ENCODE measurements at places on chromosomes 11 and 22. TPM values are rescaled to one million over a fixed set of nuclear protein-coding genes. Genes with fewer than 3 reads are reported as not detected.

PLEKHB1 gene
- total RNA-seq: 58.1 TPM

GRCh38 chr11:35237351-35237750 is 98.4 kb downstream of the CD44 start:
- no peak for DNase-seq

DNA sequence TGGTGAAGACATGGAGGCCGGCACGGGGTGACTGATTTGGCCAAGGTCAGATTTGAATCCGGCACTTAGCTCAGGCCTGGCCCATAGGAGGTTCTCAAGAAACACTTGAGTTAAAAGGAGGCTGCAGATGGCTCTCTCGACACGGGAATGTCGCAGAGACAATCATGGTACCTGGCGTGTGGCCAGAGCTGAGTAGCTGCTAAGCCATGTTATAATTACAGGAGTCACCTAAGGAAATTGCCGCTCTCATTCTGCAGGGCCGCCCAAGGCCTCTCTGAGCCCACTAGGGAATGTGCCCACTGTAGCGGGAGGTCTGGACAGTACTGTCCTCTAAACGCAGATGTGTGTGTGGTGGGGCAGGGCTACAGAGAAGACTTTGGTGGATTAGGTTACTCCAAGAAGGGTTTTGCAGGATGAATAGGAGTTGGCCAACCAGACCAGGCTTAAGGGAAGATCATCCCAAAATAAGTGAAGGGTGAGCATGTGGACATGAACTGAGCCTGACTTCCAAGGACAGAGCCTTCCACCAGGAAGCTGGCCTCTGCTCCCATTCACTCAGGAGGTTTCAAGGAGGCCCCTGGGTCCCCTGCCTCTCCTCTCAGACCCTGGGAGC is 19.3 kb upstream of the PRR5 start:
- DNase-seq: no peak

- no peak for DNase-seq
These were observed 846.4 kb downstream of the DLG2 start for GRCh38 chr11:84780689-84781293.

GRCh38 chr11:4979036-4979435 is 15.6 kb upstream of the OR51L1 start:
- DNase-seq: no peak

PHETA2 gene
- 10.3 TPM for total RNA-seq

DNA sequence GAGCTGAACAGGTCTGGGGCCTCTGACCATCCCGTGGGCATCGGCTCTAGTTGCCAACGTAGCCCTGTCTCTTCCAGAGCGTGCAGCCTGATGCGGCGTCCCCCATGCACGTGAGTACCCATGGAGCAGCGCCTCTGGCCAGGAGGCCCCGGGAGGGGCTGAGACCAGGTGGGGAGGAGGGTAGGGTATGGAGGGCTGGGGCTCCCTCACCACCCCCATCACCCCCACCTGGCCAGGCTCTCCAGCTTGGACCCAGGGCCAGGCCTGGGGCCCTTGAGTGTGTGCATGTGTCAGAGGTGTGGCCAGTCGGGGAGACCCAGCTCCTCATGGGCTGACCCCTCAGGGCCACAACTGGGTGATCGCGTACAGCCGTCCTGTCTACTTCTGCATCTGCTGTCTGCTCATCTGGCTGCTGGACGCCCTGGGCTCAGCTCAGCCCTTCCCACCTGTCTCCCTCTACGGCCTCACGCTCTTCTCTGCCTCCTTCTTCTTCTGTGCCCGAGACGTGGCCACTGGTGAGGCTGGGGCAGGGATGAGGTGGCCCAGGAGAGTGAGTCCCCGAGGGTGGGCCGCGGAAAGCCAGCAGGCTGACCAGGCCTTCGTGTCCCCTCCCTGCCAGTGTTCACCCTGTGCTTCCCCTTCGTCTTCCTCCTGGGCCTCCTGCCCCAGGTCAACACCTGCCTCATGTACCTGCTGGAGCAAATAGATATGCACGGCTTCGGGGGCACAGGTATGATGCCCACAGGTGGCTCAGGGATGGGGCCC is 8.5 kb downstream of the PCNX3 start:
- DNase-seq: no peak

CDON gene
- 25.8 TPM for total RNA-seq

- no peak for DNase-seq
These were observed 79.7 kb downstream of the LARGE2 start for GRCh38 chr11:46002189-46002588.

PLAAT5 gene
- 1.7 TPM for total RNA-seq

GRCh38 chr11:88179971-88180629 is 4.9 kb upstream of the RAB38 start:
- DNase-seq: no peak

DNA sequence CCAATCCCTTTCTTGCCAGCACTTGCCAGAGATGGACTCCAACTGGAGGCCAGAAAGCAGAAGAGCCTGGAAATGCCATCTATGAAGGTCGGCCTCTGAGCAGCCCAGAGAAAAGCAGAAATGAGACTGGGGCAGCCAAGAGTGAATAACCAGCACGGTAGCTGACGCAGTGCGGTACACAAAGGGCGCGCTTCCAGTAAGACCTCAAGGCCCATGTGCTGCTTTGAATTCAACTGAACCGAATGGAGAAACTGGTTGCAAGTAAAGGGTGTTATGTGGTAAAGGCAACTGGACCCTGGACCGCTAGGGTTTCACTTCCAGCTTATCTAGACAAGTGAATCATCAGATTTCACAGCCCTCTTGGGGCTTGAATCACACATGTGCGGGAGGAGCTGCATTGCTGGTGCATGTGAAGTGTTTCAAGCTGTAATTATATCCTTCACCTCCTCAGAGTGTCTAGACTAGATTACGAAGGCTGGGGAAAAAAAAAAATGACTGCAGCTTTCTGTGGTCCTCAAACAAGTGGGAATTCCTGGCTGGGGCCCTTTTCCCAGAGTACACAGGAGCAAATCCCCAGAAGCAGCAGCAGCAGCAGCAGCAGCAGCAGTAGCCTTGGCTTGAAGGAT is 128.9 kb downstream of the CCDC34 start:
- DNase-seq: no peak

DNA sequence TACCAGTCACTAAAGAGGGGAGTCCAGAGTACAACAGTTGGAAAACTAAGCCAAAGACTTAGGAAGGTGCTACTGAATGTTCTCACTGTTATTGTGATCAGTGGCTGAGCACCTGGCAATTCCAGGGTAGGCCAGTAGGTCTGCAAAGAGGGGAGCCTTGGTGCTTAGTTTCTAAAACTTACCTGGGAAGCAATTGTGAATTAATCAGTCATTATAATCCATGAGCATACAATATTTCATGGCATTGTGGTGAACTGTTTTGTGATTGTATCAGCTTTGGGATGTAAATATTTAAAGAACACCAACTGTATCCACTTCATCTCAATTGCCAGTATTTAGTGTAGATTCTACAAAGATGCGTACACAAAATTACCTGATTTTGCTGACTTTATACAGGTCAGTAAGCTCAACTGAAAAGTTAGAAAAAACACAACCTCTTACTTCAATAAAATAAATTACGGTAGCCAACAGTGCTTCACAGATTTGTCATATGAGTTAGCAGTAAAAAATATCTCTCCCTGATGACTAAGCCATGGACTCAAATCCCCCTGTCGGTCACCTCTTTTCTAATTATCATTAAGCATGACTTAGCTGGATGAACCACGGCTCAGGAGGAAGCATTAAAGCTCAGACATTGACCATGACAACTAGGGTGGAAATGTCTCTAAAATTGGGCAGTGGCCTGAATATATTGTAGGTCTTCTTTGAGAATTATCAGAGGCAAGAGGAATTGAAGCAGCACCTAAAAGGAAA is 30.8 kb upstream of the SORL1 start:
- no peak for DNase-seq

DNA sequence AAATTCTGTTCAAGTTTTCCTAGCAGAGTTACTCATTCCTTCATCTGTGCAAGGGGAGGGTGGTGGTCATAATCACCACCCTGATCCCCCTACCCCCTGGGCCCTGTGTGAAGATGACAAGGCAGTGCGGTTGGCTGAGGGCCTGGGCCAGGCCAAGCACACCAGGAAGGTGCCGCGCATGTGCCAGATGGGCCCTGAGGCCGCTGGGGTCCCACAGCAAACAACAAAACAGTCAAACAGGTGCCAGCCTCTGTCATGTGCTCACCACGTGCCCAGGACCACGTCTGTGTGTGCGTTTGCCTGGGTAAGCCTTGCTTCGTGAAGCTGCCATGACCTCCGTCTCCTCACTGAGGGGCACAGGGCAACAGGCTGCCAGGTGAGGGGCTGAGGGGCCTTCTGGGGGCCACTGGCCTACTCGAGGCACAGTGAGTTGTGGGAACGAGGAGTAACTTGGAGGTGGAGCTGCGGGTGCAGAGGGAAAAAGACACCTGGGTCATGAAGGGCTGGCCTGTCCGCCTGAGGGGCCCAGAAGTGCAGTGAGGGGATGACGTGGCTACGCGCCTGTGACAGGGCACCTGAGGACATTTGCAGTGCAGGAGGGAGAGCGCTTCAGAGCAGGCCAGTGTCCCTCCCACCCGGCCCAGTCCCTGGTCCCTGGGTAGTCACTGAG is 25.8 kb downstream of the RSPH14 start:
- no peak for DNase-seq

GRCh38 chr11:118768690-118769089 is 22.3 kb downstream of the DDX6 start:
- DNase-seq: no peak

ANGPTL5 gene
- 0.09 TPM for total RNA-seq

PGGHG gene
- total RNA-seq: 42.8 TPM

DNA sequence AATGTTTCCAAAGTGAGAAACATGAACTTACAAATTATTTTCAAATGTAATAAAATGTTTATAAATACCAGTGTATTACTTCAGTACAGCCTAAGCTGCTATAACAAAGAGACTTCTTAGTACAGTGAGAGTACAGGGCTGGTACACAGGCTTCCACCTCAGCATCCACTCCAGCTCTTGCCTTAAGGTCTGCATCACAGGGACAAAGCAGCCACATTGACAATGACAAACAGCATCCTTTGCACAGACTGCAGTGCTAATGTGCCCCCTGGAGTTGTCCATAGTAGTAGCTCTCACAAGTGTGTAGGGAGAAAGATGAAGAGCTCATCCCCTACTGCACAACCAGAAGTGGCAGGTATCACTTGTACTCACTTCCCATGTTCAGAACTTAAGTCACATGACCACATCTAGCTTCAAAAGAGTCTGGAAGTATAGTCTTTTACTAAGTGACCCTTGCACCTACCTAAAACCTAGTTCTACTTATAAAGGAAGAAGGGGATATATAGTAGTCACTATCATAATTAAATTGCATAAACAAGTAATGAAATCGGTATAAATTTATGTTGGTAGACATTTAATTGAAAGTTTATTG is 10.7 kb upstream of the LIPT2 start:
- no peak for DNase-seq

GRCh38 chr11:78647986-78648875 is 73.6 kb upstream of the NARS2 start:
- DNase-seq: no peak

- no peak for DNase-seq
These were observed 5.8 kb downstream of the ARSA start for GRCh38 chr22:50621948-50622722.

- peak; percentile 59 for DNase-seq
These were observed 673 bp upstream of the MYO7A start for GRCh38 chr11:77127235-77127911.

DNA sequence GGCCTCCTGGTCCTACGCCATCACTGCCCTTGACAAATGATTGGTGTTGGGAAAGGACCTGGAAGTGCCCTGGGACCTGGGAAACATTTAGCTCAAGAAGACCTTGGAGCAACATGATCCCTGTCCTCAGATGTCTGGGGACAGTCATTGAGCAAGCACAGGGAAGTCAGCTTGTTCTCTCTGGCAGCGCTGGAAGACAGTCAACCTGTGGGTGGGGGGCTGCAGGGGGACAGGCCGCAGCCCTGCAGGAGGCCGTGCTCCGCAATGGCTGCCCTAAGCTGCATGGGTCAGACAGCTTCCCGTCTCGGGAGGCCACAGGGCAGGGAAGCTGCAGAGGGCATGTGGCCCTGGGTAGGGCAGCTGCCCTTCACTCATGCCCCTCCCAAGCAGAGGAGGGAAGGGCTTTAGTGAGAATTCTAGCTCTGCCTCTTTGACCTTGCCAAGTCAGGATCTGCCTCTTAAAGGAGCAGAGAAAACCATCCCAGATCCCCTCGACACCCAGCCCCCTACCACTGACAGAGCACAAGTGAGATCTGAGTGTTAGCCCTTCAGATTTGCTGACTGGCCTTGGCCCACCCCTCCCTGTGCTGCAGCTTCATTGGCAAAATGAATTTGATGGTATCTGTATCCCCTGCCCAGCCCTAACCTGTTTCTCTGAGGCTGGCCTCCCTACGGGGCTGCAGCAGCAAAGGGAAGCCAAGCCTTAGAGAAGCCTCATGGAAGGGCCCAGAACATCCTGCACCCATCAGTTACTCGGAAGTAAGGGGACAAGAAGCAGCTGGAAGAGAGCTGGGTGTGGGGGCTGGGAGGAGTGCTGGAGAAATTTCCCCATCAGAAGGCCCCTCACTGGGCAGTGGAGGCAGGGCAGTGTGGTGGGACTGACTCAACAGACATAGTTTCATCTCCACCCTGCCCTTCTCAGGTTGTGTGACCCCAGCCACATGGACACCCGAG is 6.2 kb upstream of the SREBF2 start:
- DNase-seq: no peak

- DNase-seq: peak; percentile 82
These were observed 15.2 kb upstream of the CDC42EP1 start for GRCh38 chr22:37544955-37545702.

DNA sequence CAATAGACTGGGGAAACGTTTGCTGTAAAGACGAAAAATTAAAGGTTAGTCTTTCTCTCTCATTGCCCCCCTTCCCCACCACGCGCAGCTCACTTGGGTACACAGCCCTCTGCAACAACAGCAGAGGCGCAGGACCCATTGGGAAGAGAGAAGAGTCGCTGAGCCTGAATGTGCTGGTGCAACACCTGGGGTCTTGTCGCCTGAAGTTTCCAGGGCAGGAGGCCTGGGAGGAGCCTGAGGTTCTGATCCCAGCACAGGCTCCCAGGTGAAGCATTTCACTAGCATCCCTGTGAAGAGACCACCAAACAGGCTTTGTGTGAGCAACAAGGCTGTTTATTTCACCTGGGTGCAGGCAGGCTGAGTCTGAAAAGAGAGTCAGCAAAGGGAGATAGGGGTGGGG is 116.2 kb upstream of the NTM start:
- DNase-seq: no peak
